ENCODE measurements at places on chromosomes 3 and 15.
A peak's percentile ranks its signal among the peaks of the same experiment; 100 is the strongest.

GRCh38 chr3:184332370-184333090, 4.9 kb upstream of the FAM131A start:
- DNase-seq: no peak

DNA sequence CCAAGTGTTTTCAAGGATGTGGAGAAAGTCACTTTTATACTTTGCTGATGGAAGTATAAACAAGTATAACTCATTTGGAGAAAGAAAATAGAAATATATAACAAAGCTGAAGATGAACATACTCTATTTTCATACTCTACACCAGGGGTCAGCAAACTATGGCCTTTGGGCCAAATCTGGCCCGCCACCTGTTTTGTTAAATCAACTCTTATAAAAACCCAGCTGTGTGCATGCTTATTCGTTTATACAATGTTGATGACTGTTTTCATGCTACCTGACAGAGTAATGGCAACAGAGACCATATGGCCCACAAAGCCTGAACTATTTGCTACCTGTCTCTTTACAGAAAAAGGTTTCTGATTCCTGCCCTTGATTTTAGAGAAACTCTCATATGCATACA, 124.0 kb downstream of the NR1D2 start:
- no peak for DNase-seq

- DNase-seq: no peak
Measured at GRCh38 chr15:55700876-55701275, 42.1 kb downstream of the PRTG start.

DNA sequence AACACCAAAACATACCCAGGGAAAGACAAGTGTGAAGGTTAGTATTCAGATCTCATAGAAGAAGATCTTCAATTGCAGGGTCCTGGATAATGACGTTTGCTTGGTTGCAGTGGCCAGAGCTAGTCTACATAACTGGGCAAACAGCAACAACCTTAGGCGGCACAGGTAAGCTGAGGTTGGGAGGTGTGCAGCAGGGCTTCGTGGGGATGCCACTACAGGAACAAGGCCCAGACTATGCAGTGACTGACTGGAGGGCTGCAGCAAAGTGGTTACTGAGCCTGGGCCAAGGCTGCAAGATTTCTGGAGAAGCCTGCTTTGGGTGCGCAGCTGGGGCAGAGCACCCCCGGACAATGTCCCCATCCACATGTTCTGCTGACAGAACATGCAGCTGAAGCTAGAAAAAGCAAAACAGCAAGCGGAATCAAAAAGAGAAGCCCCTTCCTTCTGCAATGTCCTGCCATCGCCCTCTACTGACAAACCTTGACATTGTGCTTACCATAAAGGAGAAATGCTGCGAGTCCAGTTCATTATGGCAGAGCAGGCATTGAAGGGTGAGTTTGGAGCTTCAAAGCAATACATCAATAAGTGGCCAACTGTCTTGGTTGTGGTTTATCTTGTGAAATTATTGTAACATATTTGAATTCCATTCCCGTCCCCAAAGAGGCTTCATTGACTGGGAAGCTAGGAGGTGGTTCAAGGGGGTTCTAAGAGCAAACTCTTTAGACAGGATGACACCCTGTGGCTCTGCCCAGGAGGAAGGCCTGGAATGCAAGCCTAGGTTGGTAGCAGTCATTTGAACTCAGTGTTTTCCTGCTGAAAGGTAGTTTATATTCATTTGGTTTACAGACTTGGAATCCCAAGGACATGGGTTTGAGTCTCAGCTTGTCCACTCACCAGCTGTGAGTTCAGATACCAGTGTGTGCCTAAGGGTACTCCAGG, 217.0 kb downstream of the PDCD6IP start:
- DNase-seq: no peak

DNA sequence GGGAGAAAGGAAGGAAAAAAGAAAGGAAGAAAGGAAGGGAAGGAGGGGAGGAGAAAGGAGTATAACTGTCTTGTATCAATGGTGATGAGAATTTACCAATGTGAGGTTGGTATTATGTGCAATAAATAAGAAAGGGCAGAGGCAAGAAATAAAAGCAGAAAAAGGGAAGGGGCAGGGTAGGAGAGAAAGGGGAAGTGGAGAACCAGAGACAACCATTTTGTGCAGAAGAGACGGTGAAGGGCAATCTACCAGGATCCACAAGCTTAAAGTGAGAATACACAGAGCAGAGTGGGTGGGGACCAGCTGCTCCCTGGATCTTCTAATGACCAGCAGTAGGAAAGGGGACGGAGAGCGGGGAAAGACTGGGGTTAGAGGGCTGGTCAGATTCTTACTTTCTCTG, 106.9 kb upstream of the SLCO2A1 start:
- no peak for DNase-seq

- no peak for DNase-seq
Measured at GRCh38 chr3:108088697-108089096, 2.1 kb downstream of the CD47 start.

GRCh38 chr15:101006931-101007691, 88.0 kb downstream of the LRRK1 start:
- peak; percentile 17 for DNase-seq

DNA sequence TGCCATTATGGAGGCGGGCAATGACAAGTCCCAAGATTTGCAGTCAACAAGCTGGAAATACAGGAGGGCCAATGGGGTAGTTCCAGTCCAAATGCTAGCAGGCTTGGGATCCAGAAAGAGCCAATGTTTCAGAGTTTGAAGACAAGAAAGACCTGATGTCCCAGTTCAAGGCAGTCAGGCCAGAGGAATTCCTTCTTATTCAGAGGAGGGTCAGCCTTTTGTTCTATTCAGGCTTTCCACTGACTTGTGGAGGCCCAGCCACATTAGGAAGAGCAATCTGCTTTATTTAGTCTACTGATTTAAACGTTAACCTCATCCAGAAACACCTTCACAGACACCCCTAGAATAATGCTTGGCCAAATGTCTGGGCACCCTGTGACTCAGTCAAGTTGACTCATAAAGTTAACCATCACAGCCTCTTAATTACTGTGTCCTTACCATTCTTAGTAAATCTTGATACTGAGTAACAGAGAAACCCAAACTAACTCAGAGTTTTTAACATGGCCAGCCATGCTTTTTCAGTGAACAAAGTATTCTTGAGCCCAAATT, 50.9 kb upstream of the NPHP3 start:
- DNase-seq: no peak

GRCh38 chr3:58173669-58174398, 36.9 kb downstream of the DNASE1L3 start:
- DNase-seq: peak; percentile 62

DNA sequence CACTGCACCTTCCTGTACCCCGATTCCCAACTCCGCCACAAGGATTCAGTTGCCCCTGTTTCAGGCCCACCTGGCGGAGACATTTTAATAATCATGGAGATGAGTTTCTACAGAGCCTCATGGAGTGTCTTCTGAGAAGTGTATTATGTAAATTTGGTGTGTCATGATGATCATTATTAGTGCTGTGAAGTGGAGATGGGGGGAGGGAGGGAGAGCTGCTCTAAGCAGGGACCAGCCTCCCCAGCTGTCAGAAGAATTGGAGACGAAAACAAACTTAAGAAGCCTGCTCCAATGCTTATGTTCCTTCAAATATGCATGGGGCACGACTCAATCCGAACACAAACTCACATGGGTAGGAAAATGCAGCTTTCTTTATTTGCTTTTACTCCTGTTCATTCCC, 127.8 kb downstream of the EPHB1 start:
- no peak for DNase-seq

DNA sequence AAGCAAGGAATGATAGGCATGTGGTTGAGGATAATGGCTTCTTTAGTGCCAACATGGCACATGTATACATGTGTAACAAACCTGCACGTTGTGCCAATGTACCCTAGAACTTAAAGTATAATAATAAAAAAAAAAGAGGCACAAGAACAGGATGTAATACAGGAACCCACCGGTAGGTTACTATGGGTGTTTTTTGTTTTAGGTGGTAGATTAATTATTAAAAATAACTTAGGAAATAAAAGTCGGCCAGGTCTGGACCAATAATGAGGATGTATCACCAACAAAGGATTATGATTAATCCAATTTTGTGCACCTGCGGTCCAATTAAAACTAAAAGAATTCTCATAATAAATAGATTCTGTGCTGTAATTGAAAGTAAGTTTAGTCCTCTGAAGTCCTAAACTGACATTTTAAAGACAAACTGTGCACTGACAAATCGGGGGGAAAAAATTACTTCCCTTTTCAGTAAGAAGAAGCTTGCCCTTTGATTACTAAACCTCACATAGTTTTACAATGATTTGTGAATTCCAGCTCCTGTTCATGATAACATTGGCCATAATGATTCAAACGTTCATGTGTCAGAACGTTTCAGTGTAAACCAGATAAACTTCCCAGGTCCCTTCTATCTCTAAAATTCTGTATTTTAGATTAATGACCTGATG, 62.2 kb downstream of the CASR start:
- DNase-seq: no peak

DNA sequence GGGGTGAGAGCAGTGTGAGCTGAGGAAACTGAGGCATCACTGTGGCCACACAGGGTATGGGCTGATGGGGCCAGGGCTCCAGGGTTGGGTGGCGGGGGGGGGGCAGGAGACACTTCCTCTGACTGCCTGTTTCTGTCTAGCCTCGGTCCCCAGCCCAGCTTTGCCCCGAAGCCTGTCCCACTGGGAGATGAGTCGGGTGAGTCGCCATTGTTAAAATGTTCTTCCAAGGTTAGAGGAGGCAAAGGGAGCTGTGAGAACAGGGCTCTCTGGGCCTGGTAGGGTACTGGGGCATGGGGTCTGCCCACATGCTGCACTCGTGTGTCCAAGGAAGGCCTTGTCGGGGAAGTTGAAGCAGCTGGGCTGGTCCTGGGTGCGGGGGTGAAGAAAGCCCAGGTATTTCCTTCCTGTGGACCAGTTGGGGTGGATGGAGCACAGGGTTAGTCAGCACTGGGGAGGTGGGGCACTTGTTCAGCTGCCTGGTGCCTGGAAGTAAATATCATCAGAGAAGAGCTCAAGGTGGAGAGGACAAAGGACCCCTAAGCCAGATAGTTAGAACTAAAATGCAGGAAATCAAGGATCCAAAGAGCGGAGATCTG, 8.3 kb upstream of the JMJD7 start:
- DNase-seq: no peak

DNA sequence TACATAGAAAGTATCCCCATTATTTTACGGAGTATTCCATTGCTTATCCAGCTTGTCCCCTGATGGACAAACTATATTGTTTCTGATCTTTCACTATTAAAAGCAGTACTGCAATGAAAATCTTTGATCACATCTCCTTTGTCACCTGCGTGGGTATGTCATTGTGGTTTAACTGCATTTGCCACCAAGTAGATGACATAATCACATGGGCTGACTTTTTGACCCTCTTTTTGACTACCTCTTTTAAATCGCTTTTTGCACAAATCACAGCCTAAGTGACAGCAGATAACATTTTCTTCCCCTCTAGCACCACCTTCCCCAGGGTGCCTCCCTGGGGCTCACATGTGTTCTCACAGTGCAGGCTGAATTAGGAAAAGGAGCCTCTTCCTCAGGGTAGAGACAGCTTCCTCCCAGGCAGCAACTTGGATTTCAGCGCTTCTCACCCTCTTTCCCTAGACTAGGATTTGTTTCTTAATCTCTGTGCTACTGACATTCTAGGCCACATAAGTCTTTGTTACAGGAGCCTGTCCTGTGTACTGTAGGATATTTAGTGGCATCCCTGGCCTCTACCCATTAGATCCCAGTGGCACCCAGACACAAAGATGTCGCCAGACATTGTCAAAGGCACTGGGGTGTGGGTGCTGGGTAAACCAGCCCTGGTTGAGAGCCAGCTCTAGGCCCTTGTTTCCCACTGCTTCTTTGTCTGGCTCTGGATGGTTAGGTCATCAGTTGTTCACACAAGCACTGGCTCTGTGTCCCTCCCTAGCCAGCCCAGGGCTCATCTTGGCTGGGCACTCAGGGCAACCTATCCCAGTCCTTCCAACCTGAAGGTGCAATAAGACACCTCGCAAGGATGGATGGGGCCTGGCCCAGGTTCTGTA, 1.3 kb upstream of the RBP1 start:
- peak; percentile 32 for DNase-seq

- no peak for DNase-seq
Measured at GRCh38 chr3:171028779-171029232, 2.3 kb upstream of the SLC2A2 start.

GRCh38 chr3:28286595-28286994, 45.2 kb downstream of the CMC1 start:
- DNase-seq: no peak

DNA sequence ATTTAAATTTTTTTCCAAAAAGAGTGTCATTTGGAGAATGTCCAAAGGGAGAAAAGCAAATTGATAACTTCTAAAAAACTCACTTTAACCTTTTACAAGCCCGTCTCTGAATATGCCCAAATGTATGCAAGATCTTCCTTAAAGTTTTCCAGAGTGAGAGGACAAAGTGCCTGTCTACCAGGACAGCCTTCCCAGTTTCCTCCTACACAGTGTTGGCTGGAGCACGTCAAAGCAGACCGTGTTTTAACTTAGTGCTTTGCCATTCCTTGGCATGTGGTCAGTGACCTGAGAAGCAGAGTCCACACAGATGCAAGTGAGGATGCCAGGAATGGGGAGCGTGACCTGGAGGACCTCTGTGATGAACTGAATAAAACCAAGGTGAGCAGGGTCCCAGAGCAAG, 245.7 kb downstream of the FAM43A start:
- no peak for DNase-seq

DNA sequence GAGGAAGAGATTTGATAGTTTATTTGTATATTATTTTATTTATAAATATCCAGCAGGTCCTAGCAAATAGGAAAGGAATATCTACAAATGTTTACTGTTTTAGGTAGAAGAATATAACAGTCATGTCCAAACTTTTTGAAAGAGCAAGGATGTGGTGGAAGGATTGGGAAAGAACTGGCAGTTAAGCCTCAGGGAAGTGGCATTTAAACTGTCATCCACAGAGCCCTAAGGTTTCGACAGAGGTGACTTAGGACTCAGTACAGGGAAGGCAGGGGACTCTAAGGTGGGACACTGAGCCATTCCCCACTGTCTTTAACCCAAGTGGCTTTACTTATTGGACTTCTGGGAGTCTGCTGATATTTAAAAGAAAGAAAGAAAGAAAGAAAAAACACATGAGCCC, 11.8 kb upstream of the TMEM87A start:
- no peak for DNase-seq

DNA sequence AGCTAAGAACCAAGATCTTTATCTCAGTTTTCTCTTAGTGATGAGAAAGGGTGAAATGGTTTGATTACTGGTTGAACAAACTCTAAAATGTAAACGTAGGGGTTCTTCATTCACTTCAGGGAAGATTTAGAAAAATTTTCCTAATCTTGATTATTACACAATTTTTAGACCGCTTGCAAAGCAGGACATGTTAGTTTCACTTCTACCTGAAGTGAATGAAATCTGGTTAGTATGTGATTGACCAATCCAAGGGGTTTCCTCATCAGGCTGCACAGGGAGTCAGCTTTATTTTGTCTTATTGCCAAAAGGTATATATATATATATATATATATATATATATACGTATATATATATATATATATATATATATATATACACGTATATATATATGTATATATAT, 740.4 kb downstream of the TUSC7 start:
- DNase-seq: no peak

DNA sequence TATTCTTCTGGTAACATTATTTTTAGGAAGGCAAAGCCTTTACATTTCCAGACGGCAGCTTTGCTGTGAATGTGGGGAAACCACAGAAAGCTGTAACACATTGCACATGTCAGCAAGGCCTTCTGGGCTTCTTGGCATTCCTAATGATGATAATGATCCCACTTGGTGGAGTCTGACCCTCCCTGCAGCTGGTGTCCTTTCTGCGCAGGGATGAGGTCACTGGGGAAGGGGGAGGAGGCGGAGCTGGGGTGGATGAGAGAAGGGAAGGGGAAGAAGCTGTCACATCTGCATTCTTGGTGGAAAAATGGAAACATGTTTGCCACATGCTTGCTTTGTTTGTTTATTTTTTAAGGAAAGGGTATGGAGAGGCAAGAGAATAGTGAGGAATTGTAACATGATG, 68.6 kb downstream of the FILIP1L start:
- DNase-seq: no peak

Measured in DMS79 (cell line).